NCI-H2107 (cell line): ENCODE measurements at places on chromosomes 4 and X.

DNA sequence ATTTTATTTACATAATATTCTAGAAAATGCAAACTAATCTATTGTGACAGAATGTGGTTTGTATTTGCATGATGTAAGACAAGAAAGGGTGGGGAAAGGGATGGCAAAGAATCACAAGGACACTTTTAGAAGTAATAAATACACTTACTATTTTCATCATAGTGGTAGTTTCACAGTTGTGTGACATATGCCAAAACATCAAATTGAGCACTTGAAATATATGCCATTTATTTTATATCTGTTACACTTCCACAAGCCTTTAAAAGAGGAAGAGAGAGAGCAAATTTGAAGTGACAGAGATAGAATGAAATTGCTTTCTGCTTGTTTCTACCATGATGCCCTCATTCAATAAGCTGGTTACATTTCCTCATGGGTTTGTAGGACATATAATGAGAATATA lies 230.0 kb upstream of the NWD2 start:
- DNase-seq: no peak

- no peak for DNase-seq
Observed at GRCh38 chrX:100072336-100072735, 337.7 kb downstream of the PCDH19 start.

DNA sequence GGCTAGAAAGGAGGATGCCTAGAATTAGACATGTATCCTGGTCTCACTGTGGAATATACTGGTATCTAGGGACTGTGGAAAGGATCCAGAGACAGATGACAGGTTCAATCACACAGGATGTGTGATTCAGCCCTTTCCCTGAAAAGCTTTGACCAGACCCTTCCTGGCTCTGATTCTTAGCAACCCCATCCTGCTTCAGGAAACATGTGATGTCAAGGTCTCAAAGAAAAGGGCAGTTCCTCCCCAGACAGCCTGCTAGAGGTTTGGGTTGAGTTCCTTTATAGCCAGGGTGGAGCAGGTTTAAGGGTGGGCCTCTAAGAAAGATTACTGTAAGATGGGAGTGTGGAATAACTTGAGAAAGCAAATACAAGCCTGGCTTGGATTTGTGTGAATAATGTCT lies 3.0 kb downstream of the BMP15 start:
- no peak for DNase-seq

- no peak for DNase-seq
Observed at GRCh38 chrX:149762696-149763614, 10.9 kb upstream of the HSFX1 start.

DNA sequence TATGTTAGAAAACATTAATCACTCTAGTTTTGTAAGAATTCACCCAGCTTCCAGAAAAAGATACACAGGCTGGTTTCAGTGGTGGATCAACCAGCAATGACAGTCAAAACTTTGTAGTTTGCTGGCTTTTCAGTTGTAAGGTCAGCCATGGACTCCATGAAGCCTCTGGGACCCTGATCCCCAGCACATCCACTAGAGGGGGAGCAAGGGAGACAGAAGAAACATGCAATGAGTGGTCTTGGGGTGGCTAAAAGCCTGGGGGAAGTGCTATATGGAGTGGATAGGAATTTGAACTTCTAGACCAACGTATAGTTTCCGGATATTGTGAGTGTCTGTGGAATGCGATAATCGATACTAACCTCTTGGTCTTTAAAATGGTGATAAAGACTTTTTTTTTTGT lies 72.7 kb downstream of the AFF2 start:
- DNase-seq: no peak

- DNase-seq: no peak
Observed at GRCh38 chr4:42716996-42717395, 60.1 kb upstream of the ATP8A1 start.

DNA sequence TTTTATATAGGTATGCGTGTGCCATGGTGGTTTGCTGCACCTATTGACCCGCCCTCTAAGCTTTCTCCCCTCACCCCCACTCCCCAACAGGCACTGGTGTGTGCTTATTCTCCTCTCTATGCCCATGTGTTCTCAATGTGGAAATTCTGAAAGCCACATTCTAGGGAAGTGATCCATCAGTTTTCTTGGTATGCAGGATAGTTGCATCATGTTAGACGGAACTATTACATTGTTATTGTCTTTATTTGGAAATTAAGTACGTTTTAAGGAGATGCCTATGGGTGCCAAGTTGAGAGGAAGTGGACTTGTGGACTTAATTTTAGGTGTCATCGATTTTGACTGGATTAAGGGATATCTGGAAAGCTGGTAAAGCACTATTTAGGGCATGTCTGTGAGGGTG lies 204.6 kb downstream of the RBM46 start:
- DNase-seq: no peak

- no peak for DNase-seq
Observed at GRCh38 chr4:161061046-161061445, 1102.8 kb downstream of the FSTL5 start.

- DNase-seq: no peak
Observed at GRCh38 chr4:16667464-16667863, 231.0 kb downstream of the LDB2 start.
